ENCODE measurements at places on chromosomes 3 and 15.

- DNase-seq, result no peak
Measured at GRCh38 chr3:134892326-134892725, 97.3 kb downstream of the EPHB1 start.

GRCh38 chr3:52990637-52991036 lies 55.2 kb downstream of the SFMBT1 start:
- no peak for DNase-seq

DNA sequence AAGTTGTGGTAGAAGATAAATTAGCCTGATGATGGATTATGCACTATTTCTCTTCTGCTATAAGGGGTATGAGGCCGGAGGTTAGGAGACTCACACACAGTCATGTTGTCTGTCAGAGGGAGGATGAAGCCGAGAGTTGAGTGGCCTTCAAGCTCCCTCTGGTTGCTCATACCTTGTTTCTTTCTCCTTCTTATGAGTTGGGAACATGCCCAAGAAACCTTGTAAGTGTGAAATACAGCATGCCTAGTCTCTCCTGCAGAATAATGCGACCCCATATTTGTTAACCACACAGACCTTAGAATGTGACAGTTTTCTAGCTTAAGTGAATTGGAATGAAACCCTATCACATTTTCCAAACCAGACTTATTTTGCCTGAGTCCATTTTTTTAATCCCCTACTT lies 366.7 kb downstream of the PTPRG start:
- DNase-seq, result no peak

DNA sequence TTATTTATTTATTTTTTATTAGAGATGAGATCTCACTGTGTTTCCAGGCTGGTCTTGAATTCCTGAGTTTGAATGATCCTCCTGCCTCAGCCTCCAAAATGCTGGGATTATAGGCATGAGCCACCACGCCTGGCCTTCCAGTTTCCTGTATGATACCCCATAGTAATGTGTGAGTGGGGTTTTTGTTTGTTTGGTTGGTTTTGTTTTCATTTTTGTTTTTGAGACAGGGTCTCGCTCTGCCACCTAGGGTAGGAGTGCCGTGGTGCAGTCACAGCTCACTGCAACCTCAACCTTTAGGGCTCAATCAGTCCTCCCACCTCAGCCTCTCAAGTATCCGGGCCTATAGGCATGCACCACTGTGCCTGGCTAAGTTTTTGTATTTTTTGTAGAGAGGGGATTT lies 30.9 kb downstream of the GOLM2 start:
- DNase-seq, result no peak

GRCh38 chr3:10364806-10365205 lies 43.9 kb upstream of the SEC13 start:
- DNase-seq, result no peak

All from uterus (tissue), 4 donors.